ENCODE measurements at places on chromosomes 1 and 21.

GRCh38 chr21:14284481-14284880, 68.5 kb downstream of the RBM11 start:
- no peak for DNase-seq

- no peak for DNase-seq
These were observed 132.0 kb downstream of the AKT3 start for GRCh38 chr1:243718022-243718421.

- peak; percentile 41 for DNase-seq
These were observed 761 bp downstream of the TNNT2 start for GRCh38 chr1:201376464-201377374.

DNA sequence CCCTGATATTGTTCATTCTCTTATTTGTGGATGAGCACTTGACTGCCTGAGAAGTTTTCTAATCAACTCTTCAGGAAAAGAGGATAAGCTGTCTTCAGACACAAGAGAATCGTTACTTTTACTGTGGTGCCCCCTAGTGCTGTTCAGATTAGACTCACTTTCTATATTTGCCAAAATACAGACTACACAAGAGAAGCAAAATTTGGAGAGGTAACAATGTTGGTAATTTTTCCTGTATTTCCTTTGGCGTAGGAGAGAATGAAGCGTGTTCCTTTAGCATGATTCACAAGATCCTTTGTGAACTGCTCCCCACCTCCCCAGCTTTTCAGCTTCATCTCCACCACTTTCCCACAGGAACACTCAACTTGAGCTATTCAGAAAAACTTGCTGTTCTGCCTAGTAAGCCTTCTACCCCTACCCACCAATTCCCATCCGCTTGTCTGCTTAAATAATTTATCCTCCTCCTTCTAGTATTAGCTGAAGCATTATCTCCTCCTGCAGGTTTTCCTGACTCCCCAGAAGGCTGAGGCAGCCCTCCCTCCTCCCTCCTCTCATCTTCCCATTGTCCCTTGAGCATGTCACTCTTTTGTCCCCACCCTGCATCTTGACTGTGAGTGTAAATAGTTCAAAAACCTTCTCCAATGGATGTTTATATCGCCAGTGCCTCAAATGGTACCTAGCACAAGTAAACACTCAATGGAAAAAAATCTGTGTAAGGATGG, 4.5 kb downstream of the TNFSF4 start:
- DNase-seq, result peak; percentile 77

GRCh38 chr21:29034678-29035077, 10.2 kb downstream of the USP16 start:
- DNase-seq, result no peak

DNA sequence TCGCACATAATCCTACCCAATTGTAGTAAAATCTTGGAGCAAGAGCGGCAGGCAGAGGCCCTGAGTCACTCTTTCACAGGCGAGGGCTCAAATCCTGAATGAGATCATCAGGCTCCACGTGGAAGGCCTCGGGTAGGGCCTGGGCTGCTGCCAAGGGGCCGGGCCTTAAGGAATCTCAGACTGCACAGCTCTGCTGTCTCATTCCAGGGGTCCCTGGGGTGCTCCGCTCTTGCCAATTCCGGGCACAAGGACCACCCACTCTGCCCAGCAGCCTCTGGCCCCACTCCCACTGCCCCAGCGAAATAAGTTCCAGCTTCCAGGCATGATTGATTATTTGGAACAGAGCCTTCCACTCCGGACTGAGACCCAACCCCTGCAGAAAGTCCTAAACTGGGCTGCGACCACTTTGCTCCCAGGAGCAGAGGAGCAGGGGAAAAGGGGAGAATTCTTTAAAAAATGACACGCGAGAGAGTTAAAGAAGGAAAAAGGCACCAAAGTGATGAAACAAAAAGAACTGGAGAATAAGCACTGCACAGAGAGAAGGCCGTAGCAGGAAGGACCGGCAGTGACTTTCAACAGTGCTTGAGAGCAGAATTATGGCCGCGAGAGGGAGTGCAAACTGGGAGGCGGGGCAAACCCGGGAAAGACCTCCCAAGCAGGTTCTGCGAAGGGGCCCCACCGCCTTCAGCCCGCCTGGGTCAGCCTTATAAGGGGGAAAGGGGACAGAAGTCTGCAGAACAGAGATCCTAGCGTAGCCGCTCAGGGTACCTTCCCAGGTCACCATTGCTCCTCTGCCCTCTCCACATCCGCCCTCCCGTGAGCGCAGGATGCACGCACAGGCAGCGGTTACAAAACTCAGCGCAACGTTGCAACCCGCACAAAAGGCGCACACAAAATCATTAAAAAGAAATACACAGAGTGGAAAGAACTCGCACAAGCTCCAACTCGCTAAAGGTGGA, 2.0 kb downstream of the ADAMTS1 start:
- DNase-seq, result peak; percentile 98

- DNase-seq, result no peak
These were observed 9.3 kb downstream of the GLIS1 start for GRCh38 chr1:53729456-53730223.

GRCh38 chr1:206563367-206564207, 48.7 kb downstream of the EIF2D start:
- DNase-seq, result peak; percentile 6

DNA sequence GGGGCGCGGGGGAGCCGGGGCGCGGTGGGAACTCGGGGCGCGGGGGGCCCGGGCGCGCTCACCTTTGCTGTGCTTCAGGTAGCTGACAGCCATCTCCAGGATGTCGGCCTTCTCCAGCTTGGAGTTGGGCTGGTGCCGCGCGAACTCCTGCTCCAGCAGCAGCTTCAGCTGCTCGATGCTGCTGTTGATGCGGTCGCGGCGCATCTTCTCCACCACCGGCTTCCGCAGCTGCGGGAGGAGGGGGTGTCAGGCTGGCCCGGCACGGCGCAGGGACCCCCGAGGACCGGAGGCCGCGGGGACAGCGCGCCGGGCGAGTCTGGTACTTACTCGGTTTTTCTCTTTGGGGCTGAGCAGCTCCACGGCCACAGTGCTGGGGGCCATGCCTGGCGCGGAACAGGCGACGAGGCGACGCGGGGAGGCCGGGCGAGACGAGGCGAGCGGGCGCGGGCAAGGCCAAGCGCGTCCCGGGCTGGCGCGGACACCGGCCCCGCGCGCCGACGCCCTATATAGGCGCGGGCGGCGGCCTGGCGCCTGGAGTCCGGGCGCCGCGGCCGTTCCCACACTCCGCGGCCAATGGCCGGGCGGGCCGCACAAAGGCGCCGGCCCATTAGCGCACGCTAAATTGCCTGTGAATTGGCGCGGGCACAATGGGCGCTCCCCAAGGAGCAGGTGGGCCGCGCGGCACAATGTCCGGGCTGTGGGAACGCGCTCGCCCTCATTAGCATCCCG, at the start of gene HES5:
Gene HES5, minus strand, starts transcription at position 480 of the 729 bp plus-strand sequence. Its CDS starts 99 bp downstream, at position 381.
- peak; percentile 34 for DNase-seq

- no peak for DNase-seq
These were observed 3.2 kb upstream of the TTLL10 start for GRCh38 chr1:1170215-1171091.

DNA sequence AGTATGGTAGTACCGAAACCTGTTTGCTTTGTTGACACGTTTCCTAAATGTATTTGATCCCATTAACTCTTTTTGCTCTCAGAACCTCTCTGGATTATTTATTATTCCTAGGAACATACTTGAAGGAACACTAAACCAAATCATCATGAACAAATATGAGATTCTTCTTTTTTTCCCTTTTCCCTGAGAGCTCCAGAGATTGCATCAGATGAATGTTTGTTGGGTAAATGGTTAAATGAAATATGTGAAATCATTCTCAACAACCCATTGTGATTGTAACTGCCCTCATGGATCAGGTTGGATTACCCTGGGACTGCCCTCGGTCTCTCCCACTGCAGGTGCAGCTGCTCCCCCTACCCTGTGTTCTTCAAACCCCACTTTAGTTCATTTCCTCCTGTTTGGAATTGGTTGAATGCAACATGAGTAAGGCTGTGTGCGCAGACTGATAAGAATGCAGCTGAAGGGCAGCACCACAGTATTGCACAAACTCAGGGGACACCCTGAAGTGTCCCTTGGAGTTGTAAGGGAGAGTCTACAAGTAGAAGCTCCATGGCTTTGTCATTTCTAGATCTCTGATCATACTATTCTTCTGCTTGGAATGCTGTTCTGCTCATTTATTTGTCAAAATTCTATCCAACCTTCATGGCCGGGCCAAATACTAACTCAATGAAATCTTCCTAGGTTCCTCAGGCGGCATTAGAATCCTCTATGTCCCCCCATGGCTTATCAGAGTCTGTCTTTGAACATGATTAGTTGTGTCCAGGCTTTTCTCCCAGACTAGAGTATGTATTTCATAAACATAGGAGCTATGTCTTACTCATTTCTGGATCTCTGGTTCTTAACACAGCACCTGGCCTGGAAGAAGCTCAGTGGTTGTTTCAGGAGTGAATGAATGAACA, 47.1 kb upstream of the NEK2 start:
- DNase-seq, result no peak

DNA sequence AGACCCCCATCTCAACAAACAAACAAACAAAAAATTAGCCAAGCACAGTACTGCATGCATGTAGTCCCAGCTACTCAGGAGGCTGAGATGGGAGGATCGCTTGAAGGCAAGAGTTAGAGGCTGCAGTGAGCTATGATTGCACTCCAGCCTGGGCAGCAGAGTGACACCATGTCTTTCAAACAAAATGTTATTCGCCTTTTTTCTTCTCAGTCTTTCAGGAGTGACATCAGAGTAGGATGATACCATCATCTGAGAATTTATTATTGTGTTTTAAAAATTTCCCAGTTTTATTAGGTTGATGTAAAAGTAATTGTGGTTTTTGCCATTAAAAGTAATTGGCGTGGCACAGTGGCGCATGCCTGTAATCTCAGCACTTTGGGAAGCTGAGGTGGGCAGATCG, 10.8 kb downstream of the PARK7 start:
- DNase-seq, result no peak

DNA sequence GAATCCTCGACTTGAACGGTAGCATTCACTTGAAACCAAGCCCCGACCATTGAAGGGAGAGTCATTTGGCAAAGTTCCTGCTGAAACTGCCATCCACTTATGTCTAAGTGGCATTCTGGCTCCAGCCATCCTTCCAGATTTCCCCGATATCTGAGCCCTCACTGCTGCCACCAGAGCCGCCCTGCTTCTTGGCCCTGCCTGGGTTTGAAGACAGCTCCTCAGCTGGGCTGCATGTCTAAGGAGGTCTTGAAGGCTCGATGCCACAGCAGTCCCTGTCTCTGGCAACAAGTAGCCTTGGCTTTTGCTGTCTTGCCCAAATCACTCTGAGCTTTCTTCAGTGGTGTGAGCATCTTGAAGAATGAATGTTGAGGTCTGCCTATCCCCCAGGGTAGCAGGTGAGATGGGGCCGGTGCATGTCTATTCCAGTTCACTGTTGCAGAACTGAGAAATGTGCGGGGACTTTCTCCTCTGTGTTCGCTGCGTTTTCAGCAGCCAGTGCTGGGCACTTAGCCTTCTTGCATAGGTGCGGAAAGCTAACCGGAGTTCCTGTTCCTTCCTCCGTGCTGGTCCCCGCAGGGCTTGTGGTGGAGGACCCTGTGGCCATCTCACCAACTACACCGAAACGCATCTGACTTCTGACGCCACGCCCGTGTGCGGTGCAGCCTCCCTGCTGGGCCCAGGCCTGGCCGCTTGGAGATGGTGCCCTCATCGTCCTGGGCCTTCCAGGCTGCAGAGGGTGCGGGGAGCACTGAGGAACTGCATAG, 29.2 kb downstream of the MAN1C1 start:
- DNase-seq, result no peak

DNA sequence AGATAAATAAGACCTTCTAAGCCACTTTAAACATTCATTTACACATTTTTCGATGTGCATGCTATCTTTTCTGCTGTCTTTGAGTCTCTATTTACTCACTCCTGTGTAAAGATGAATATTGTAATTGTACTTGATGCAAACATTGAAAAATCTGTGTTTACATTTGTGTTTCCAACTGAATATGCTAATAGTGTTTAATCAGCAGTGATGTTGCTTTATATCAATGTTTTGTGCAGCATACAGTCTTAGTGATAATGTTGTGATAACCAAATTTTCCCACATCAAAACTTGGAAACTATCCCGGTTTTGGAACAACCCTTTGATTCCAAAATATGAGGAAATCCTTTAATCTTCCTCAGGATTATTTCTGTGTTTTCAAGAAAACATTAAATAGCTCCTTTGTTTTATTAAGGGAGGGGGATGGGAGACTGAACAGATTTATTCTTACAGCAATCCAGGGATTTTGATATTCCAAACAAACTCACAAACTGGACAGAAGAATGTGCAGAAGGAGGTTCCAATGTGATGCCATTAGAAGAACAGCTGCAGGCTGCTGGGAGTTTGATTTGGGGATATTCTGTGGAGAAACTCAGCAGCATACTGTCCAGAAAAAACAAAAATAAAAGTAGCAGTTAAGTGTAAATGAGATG, 248.0 kb downstream of the S1PR1 start:
- no peak for DNase-seq

DNA sequence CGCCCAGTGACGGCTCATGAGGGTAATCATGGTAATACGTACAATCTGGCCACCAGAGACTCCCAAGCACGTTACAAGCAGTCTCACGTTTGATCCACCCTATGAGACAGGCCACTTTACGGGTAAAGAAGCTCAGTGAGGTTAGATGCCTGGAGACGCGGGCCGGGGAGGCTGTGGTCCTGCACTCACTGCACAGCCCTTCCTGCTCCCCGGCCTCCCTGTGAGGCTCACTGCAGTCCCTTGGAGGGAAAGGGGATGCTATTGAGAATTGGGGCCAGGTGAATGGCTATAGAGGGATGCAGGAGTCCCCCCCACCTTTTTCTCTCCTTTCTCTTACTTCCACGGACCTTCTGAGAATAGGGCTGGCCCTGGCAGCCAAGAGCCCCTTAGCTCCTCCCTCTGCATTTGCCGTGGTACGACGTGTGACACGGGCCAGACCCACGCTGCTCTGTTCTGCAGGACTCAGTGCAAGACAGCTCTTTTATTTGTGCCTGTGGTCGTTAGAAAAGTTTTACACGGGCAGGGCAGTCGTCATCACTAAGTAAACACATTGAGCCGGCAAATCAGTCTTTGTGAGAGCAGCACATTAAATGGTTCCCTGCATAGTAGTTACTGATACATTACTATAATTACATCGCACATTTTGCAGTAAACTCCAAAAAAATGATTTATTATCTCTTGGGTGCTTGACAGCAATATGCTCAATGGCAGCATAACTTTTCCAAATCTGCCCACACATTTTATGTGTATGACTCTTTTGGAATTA, 18.8 kb downstream of the KIF26B start:
- no peak for DNase-seq

GRCh38 chr1:97989094-97989680, 68.4 kb upstream of the DPYD start:
- DNase-seq, result no peak

DNA sequence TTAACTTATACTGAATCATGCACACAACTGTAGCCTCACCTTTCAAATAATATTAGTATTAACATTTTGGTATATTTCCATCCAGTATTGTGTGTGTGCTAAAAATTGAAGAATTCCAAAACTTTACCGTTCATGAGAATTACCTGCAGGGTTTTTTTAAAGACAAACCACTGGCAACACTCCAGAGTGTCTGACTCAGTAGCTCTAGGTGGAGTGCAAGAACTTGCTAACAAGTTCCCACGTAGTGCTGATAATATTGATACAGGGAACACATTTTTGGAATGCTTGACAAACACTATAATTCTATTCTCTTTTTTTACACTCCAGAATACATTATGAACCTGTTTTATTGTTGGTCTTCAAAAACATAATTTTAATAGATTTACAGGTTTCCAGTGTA, 27.7 kb upstream of the SLC5A9 start:
- no peak for DNase-seq

All from fibroblast of skin of back (primary cell).